T-helper 2 cell (primary cell): ENCODE measurements at places on chromosomes 16 and 17.

GRCh38 chr16:78761427-78761826 lies 662.0 kb downstream of the WWOX start:
- DNase-seq, result no peak

DNA sequence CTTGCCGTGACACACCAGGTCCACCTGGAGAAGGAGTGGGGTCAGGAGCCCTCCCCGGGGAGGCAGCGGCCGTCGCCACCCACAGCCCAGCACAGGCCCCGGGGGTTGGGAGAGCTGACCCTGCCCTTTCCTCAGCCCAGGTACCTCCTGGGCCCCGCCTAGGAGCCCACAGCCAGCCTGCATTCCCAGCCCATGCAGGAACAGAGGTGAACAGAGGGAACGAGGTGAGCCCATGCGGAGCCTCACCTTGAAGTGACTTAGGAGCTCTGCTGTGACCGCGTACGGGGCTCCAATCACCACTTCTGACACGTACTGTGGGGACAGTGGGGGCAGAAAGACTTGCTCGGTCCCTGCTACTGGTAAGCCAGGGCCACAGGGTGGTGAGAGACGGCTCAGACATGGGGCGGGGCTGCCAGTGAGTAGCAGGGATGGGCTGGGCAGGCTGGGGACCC lies 3.4 kb downstream of the NPB start:
- no peak for DNase-seq

DNA sequence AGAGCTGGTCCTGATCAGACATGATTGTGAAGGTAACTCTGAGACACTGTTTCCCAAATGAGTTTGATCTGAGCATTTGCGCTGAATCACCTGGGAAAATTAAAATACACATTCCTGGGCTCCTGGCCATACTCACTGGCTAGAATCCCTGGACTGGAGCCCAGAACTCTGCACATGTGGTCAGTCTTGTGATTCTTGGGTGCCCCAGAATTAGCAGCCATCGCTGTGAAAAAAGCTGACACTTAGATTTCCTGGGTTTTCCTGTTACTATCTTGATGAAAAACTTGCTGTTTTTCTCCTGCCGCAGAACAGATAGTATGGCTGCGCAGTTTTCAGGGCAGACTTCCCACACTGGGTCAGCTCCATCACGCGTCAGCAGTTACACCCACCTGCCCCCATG lies 24.6 kb downstream of the NECAB2 start:
- no peak for DNase-seq

- DNase-seq, result no peak
These were observed 556.0 kb downstream of the CDH8 start for GRCh38 chr16:61480250-61480649.

DNA sequence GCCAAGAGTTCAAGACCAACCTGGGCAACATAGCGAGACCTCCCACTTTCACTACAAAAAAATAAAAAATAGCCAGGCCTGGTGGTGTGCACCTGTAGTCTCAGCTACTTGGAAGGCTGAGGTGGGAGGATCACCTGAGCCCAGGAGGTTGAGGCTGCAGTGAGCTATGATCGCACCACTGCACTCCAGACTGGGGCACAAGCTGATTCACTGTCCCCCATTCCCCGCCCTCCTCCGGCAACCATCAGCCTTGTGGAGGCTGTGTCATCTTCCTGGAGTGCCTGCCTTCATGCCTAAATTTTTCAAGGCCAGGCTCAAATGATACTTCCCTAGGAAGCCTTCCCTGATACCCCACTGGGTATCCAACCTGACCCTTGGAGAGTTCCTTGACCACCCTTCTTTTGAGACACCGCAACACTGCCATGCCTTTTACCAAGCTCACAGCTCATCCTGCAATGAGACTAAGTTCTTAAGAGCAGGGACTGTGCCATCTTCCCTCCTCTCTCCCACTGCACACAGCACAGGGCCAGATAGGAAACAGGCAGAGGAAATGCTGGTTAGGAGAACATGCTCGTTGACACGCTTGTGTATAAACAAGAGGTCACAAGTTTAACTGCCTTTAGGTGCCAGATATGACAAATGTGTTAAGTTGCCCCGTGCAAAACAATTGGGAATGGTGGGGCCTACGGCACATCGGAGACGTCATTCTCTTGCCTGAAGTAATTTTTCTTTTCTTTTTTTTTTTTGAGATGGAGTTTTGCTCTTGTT lies 3.9 kb upstream of the SRCAP start:
- DNase-seq, result no peak
